Upper lobe of left lung (tissue), 6 donors: ENCODE measurements at places on chromosomes 2 and 18. TPM values are rescaled to one million over a fixed set of nuclear protein-coding genes. Genes with fewer than 3 reads are reported as not detected.

The ZBTB7C gene
- total RNA-seq, result 10.2 TPM

The STARD6 gene
- not detected for total RNA-seq

The YES1 gene
- 67.6 TPM for total RNA-seq

The IL36G gene
- total RNA-seq, result not detected

The MREG gene
- 18.9 TPM for total RNA-seq

The DSC2 gene
- total RNA-seq, result 15.6 TPM

The TRIM54 gene
- total RNA-seq, result not detected

GRCh38 chr2:195579776-195580555, 77.1 kb upstream of the SLC39A10 start:
- H3K27ac ChIP-seq, result no peak overlapping the region
- H3K4me1 ChIP-seq, result peaks cover 15% of the 10 kb centered on the region
- no peaks in the 10 kb centered on the region for H3K36me3 ChIP-seq
- DNase-seq, result no peak

DNA sequence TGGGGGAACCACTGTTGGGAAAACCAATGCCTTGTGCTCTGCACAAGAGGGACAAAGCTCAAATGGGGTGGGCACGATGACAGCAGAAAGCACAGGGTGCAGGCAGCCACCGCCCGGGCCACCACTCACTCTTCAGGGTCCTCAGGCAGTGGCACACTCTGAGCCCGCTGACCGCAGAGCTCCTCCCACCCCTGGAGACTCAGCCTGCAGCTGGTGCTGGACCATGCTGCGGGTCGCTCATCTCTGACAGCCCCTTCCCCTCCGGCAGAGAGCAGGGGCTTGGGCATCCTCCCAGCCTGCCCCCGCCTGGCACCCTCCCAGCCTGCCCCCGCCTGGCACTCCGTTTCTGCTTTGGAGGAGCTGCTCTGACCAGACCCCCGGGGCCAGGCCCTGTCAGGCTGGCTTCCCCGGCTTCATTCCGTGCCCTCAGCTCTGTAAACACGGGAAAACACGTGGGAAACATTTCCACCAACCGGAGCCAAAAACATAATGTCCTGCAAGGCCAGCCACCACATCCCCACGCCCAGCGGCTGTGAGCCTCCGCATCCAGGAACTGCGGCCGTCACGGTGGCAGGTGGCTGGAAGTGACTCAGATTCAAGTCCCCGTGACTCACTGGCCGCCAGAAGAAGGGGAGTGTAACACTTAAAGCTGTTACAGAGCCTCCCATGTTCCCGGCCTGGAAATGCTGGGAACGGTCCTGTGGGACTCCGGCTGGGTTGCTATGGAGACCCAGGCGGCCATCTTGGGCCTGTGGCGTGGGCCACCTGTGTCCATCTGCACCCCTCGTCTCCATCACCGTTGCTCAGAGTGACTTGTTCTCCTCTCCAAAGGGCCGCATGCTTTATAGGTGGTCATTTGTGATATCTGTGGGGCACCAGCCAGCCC, 6.8 kb upstream of the SNED1 start:
- H3K4me1 ChIP-seq, result peaks cover 29% of the 10 kb centered on the region
- peak overlapping the region; percentile 88 for H3K27ac ChIP-seq
- H3K36me3 ChIP-seq, result no peaks in the 10 kb centered on the region
- peak overlapping the region; percentile 5 for H3K4me3 ChIP-seq

GRCh38 chr2:209872675-209873074, 101.0 kb downstream of the UNC80 start:
- no peaks in the 10 kb centered on the region for H3K36me3 ChIP-seq
- H3K27ac ChIP-seq, result no peak overlapping the region
- no peaks in the 10 kb centered on the region for H3K27me3 ChIP-seq
- H3K4me3 ChIP-seq, result no peak overlapping the region

DNA sequence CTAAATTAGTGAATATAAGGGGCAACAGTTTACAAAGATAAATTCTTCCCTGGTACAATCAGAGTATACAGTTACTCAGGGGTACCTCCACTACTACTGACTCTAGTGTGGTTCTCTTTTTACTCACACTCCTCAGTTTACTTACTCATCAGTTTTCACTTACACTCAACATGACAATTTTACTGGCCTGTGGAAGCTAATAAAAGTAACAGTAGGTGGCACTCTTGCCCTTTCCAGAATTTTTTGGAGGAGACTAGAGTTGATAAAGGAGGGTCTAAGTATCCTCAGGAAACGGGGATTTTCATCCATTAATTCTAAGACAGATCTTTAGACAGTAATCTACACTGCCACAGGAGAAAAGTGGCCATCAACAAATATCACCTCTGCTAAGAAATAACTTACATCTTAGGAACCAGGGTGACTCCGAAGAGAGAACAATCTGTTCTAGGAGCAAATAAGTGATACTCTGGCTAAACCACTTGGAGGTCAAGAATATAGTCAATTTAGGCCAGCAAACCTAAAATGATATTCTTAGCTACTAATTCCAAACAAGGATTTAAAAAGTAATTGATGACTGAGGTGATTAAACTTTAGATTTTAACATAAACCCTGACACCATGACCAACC, 61.3 kb downstream of the ATL2 start:
- no peak overlapping the region for H3K27ac ChIP-seq
- DNase-seq, result no peak
- H3K27me3 ChIP-seq, result no peaks in the 10 kb centered on the region

- no peak overlapping the region for H3K4me3 ChIP-seq
- DNase-seq, result no peak
- H3K27me3 ChIP-seq, result no peaks in the 10 kb centered on the region
- no peaks in the 10 kb centered on the region for H3K4me1 ChIP-seq
- no peak overlapping the region for H3K27ac ChIP-seq
Observed at GRCh38 chr2:28175028-28175427, 217.6 kb upstream of the FOSL2 start.

GRCh38 chr2:96891591-96892333, 21.9 kb upstream of the SEMA4C start:
- peaks cover 36% of the 10 kb centered on the region for H3K4me1 ChIP-seq
- peak overlapping the region; percentile 13 for H3K27ac ChIP-seq
- H3K4me3 ChIP-seq, result no peak overlapping the region
- DNase-seq, result no peak

DNA sequence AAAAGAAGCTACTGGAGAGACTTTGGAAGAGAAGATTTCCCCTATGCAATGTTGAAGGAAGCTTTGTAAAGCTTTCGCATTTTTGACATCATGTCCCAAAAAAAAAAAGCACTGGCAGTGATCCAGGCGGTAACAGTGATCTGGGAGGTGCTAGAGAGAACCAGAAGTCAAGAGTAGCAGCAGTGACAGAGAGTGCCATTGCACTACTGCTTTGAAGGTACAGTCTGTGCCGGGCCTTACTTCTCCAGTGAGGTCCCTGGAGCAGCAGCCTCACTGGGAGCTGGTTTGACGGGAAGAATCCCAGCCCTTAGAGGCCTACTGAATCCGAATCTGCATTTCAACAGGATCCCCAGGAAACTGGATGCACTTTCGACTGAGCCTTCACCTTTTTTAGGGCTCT, 50.9 kb upstream of the ATL2 start:
- no peaks in the 10 kb centered on the region for H3K27me3 ChIP-seq
- no peak overlapping the region for H3K4me3 ChIP-seq
- no peaks in the 10 kb centered on the region for H3K36me3 ChIP-seq
- H3K4me1 ChIP-seq, result no peaks in the 10 kb centered on the region
- no peak overlapping the region for H3K27ac ChIP-seq

DNA sequence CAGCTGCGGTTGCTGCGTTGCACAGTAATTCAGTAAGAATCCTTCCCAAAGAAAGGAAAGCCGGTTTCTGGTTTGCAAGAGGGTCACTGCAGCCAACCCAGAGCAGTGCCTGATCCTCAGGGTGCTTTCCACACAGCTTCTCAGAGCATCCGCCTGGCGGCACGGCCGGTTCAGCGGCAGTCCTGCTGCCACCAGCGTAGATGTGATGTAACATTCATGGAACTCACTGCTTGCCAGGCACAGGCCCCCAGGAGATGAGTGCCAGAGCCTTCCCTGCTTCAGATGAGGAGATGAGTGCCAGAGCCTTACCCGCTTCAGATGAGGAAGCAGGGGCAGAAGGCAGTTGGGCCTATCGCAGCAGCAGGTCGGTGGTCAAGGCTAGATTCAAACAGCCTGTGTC, 230.2 kb downstream of the GBX2 start:
- no peak overlapping the region for H3K4me3 ChIP-seq
- H3K36me3 ChIP-seq, result no peaks in the 10 kb centered on the region
- no peak overlapping the region for H3K27ac ChIP-seq
- H3K27me3 ChIP-seq, result no peaks in the 10 kb centered on the region

DNA sequence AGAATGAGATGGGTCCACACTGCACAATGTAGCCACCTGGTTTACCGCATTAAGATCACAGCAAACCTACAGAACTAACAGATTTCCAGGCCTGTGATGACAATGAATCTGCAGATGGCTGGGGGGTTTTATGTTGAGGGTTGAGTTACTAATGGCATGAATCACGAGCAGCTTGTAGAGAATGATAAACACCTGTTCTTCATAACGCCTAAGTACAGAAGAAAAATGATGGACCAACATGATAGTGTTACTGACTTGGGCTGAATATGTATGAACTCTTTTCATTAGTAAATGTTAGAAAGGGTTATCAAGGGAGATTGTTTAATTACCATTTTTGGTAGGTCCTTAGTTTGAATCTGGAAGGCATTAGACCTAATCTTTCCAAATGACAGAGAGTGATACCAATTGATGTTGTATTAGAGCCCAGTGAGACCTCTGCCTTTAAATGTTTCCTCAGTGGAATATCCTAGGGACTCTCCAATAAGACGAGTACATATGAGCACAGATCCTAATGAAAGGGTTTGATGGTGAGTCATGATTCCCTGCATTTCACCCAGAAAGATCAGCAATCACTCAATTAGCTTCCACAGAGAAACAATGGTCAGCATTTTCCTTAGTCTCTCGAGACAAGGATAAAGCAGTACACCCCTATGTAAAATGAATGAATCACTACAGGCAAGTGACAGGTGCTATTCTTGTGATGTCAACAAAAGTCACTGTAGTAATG, 243.8 kb downstream of the DLGAP1 start:
- no peak overlapping the region for H3K4me3 ChIP-seq
- H3K36me3 ChIP-seq, result no peaks in the 10 kb centered on the region
- H3K27me3 ChIP-seq, result no peaks in the 10 kb centered on the region
- DNase-seq, result no peak
- H3K27ac ChIP-seq, result no peak overlapping the region

DNA sequence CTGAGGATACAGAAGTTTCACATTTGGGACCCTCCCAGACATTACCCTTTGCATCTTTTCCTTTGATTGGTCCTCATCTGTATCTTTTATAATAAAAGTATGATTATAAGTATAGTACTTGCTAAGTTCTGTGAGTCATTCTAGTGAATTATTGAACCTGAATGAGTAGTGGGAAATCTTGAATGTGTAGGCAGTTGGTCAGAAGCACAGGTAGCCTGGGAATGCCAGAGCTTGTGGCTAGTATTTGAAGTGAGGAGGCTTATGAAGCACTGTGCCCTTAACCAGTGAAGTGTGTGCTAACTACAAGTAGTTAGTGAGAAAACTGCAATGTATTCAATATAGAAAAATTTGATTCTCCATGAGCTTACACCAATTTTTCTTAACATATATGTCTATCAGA, 257.6 kb downstream of the GRB14 start:
- no peaks in the 10 kb centered on the region for H3K4me1 ChIP-seq
- DNase-seq, result no peak
- no peaks in the 10 kb centered on the region for H3K27me3 ChIP-seq
- H3K27ac ChIP-seq, result no peak overlapping the region

DNA sequence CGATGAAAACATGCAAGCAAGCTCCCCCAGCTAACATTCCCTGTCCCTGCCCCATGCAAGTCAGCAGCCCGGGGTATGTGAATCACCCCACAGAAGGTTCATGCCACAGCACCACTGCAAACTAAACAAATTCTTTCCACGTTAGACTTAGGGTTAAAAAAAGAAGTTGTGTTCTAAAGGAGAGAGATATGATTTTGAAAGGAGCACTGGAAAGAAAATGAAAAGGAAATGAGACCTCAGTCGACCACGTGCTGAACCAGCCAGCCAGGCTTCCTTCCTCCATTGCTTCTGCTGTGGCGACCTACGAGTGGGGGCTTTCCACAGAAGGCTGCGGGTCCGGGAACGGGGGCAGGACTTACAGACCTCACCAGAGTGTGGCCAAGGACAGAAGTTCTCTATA, 52.0 kb downstream of the ARL4C start:
- H3K4me1 ChIP-seq, result peaks cover 22% of the 10 kb centered on the region
- peak overlapping the region; percentile 83 for H3K27ac ChIP-seq
- no peak overlapping the region for H3K4me3 ChIP-seq

DNA sequence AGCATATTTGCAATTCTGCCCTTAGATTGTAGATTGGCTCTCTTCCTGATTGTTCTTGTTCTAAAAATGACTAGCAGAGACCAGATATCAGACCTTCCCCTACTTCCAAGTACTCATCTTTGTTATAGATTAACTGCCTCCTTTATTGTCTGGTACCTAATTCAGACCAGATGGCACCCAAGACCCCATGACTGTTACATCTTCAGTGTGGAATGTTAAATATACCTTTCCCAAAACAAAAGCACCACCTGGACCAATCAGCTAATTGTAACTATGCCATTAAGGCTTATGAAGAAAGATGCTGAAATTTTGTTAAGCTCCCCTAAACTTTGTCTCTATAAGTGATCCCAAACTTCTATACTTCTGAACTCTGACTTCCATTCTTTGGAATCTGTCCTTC, 12.0 kb upstream of the TFPI start:
- no peak for DNase-seq
- H3K36me3 ChIP-seq, result no peaks in the 10 kb centered on the region
- H3K27ac ChIP-seq, result no peak overlapping the region

- no peaks in the 10 kb centered on the region for H3K36me3 ChIP-seq
- H3K4me3 ChIP-seq, result no peak overlapping the region
- peak; percentile 76 for DNase-seq
- peaks cover 46% of the 10 kb centered on the region for H3K4me1 ChIP-seq
- H3K27ac ChIP-seq, result no peak overlapping the region
Observed at GRCh38 chr2:45778720-45779171, 127.3 kb downstream of the PRKCE start.

- H3K27ac ChIP-seq, result no peak overlapping the region
- peaks cover 9% of the 10 kb centered on the region for H3K4me1 ChIP-seq
- H3K4me3 ChIP-seq, result no peak overlapping the region
- no peaks in the 10 kb centered on the region for H3K36me3 ChIP-seq
Observed at GRCh38 chr2:21035974-21036707, 7.7 kb downstream of the APOB start.
